ENCODE measurements at places on chromosomes 7 and 10.

- no peak for DNase-seq
These were observed 279.7 kb downstream of the USP6NL start for GRCh38 chr10:11331726-11332125.

DNA sequence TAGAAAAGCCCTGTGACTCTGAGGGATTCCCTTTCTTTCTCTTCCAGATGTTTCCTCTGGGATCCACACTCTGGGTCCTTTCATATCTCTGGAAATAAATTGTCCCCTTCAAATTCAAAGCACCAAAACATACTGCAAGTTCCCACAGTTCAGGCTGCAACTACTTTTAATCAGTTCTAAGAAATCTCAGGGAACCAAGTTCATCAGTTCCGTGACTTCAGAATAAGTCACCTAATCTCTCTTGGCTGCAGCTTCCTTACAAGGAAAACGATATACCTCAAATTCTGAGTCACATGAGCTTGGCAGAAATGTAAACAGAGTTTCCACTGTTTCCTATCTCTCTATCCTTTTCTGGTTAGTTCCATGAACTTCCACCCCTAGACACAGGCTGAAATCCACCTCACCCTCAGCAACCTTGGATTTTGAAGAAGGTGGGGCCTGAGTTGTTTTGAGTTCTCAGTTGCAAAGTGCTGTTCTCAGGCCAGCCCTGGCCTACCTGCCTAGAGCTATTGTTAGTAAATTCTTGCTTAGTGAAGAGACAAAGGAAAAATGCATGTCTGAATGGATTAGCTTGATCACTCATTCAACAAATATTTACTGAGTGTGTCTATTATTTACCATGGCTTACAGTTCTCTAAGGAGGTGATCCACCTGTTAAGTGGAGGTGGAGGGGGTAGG lies 59.3 kb upstream of the IL6 start:
- no peak for DNase-seq

DNA sequence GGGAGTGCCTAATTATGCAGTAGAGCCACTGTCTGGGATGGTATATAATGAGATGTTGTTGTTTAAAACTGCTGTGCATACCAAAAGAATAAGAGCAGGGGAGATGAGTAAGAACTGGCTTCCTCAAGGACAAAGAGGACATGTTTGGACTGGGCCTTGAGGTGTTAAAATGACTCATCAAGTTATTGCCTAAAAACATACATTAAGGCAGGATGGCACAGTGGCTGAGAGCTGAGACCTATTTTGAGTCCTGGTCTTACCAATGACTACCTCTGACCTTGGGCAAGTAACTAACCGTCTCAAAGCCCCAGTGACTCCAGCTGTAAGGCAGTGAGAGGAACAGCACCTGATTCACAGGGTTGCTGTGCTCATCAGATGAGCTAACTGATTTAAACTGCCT lies 71.1 kb downstream of the CFAP58 start:
- no peak for DNase-seq

GRCh38 chr10:133166828-133167692 lies 7.0 kb downstream of the KNDC1 start:
- no peak for DNase-seq

DNA sequence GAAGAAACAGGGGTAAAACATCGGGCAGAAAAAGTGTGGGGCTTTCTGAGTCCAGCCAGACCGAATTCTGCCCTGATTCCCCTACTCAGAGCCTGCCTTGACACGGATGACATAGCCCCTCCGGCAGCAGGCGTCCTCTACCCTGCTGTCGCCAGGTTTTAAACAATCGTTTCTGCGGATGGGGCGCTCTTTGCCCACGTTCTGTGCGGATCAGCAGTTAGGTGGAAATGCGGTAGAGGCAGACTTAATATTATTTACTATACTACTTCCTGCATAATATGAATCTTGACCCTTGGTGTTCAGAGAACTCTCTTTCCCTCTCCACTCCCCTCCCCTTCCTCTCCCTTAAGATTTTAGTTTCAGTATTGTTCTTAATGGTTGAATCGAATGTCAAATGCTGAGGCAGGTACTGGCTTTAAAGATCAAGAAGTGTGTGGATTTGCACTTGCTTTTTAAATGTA lies 2.4 kb downstream of the GATA3 start:
- DNase-seq = no peak

- no peak for DNase-seq
These were observed 97.8 kb downstream of the SLC37A3 start for GRCh38 chr7:140300243-140301136.

GRCh38 chr10:102678068-102678400 lies 33.8 kb downstream of the TRIM8 start:
- DNase-seq = no peak

- no peak for DNase-seq
These were observed 111.6 kb upstream of the HABP2 start for GRCh38 chr10:113441220-113441619.

GRCh38 chr7:146208492-146208891 lies 91.9 kb downstream of the CNTNAP2 start:
- DNase-seq = no peak

- no peak for DNase-seq
These were observed 134.3 kb upstream of the ZMIZ1 start for GRCh38 chr10:78934532-78934898.

DNA sequence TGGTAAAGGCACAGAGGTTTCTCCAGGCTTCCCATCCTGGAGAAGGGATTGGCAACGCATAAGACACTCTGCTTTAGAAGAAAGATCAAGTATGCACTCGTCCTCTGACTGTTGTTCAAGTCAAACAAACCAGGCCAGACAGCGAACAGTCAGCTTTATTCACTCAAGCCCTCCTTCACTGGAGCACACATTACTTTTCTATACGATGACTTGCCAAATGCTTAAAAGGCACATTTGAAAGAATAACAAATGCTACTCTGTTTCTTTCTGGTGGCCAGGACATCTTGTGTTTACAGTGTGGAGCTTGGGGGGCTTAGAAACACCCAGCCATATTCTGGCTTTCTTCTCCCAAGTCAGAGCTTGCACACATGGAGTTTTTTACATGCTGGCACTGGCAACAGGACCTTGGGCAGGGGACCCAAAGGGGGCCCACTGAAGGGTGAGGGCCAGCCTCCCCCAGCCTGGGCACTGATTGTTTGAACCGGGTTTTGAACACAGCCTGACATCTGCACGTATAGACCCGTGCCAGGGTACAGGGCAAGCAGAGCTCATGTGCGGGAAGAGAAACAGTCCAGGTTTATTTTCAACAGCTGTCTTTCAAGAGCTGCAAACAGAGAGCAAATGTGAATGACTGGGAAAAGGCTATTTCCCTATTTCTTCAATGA lies 33.3 kb upstream of the FGFR2 start:
- no peak for DNase-seq

Data from NCI-H187 (cell line).